Epithelial cell of proximal tubule (primary cell): ENCODE measurements at places on chromosomes 11 and 22. TPM values are rescaled to one million over a fixed set of nuclear protein-coding genes. Genes with fewer than 3 reads are reported as not detected.
A peak's percentile ranks its signal among the peaks of the same experiment; 100 is the strongest.

Gene OR5A1
- not detected in 2 replicates for total RNA-seq

Gene NLRP14
- total RNA-seq, result 0.23 TPM in 1 of 2 replicates, not detected in the other

Gene GAS2
- total RNA-seq, result 1.2 and 10.3 TPM in 2 replicates

Gene PATE2
- total RNA-seq, result 0.07 TPM in 1 of 2 replicates, not detected in the other

Gene KCNK4
- 0.51 TPM in 1 of 2 replicates, not detected in the other for total RNA-seq

Gene OR10D3
- not detected in 2 replicates for total RNA-seq

Gene SCGB2A2
- not detected in 2 replicates for total RNA-seq

Gene ELFN2
- total RNA-seq, result 4.6 and 11.7 TPM in 2 replicates

Gene PGA5
- not detected in 2 replicates for total RNA-seq

Gene OR8U1
- not detected in 2 replicates for total RNA-seq

Gene TMA7B
- not detected in 2 replicates for total RNA-seq

Gene FAM111A
- 36.8 and 44.7 TPM in 2 replicates for total RNA-seq

Gene APOBEC3A
- total RNA-seq, result 0.12 and 0.43 TPM in 2 replicates

Gene MPZL3
- 6.1 and 7.4 TPM in 2 replicates for total RNA-seq

GRCh38 chr11:6022956-6023355 lies 7.6 kb downstream of the OR56A1 start:
- DNase-seq, result peak; percentile 16

- no peak for DNase-seq
These were observed 1.5 kb downstream of the ZPR1 start for GRCh38 chr11:116786326-116786725.

- no peak for DNase-seq
These were observed 26.8 kb downstream of the GAB2 start for GRCh38 chr11:78390809-78391208.

GRCh38 chr11:121469910-121470309 lies 17.1 kb upstream of the SORL1-AS1 start:
- DNase-seq, result no peak

DNA sequence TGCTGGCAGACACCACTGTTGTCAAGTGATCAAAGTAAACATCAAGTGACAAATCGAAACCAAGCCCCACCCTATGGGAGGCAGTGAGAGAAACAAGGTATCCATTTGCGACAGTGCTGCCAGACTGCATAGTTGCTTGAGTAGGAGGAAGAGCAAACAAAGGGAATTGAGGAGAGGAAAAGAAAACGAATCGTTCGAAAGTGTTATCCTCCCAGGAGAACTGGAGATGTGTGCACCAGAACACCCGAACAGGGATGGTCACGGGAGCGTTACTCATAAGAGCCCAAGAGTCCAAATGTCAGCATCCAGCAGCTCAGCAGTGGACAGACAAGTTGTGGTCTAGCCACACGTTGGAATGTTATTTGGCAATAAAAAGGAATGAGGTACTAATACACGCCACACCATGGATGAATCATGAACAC lies 58.4 kb upstream of the NUP50 start:
- no peak for DNase-seq

DNA sequence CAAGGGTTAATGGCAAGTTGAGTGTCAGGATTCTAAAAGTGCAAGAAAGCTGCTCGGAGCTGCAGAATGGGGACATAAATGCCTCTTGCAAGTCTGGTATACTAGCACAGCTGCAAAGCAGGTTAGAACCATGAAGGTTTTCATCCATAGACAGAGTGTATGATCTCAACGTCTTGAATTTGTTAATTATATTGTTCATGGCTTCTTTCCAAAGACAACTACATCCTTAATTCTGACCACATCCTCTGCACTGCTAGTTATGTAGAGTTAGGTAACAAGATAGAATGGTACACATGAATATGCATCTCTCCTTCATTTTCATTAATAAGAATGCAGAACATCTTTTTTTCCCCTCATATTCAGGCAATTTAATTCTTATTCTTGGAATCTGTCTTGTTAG lies 34.2 kb downstream of the EXPH5 start:
- no peak for DNase-seq

DNA sequence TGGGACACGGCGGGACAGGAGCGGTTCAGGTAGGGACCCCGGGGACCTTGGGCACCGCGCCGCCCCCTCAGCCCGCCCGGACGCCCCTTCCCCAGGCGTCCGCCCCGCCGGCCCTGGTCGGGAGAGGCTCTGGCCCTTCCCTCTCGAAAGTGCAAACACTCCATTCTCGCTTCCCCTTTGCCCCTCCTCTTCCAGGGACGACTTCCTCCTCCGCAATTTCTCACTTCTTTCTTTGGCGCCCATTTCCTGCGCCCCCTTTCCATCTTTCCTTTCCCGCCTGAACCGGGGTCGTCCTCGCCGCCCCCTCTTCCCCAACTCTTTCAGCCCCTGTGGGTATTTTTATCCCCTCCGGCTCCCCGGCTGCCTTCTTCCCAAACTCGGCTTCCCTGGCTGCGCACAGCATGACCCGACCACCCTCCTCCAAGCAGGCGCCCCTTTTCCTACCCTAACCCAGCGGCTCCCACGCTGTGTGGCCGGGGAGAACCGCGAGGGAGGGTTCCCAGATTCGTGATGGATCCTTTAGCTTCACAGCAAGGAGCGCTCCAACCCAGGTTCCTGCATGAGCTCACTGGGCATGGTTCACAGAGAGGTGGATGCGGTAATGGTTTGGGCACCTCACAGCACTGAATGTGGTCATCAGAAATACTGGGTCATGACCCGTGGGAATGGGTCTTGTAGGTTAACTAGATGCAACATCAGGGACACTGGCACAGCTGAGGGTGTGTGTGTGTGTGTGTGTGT lies 689 bp downstream of the RAB39A start:
- no peak for DNase-seq

GRCh38 chr11:68372114-68372513 lies 59.7 kb downstream of the LRP5 start:
- DNase-seq, result no peak

GRCh38 chr11:112000703-112001102 lies 24.5 kb upstream of the DLAT start:
- DNase-seq, result no peak

GRCh38 chr11:8262552-8263108 lies 1.0 kb downstream of the LMO1 start:
- DNase-seq, result no peak

DNA sequence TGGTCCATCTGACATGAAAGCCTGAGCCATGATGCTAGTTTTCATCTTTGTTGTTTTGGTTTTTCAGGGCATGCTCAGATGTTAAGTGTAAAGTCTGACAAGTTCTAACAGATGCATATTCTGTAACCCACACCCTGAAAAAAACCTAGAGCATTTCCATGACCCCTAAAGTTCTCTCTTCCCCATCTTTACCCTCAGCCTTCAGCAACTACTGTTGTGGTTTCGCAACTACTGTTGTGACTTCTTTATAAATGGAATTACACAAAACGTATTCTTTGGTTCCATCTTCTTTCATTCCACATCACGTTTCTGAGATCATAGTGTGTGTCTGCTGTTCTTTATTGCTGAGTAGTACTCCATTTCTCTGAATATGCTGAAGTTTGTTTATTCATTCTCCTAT lies 65.1 kb upstream of the LDLRAD3 start:
- DNase-seq, result no peak

DNA sequence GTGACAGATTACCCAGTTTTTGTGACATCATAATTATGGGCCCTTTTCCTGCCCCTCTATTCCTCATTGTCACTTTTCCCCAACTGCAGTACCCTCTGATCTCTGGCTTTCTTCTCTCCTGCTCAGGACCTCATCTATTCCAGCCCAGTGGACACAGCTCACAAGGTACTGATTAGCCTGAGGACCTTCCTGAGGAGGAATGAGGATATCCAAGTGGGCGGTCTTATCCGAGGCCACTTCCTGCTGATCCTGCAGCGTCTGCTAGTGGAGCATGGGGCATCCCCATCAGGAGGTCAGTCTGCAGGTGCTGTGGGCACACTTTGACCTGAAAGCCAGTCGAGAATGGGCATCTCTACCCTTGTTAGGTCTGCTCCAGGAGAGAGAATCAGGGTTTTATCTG lies 24.5 kb upstream of the CCDC134 start:
- no peak for DNase-seq

GRCh38 chr11:111452146-111452545 lies 60.0 kb downstream of the BTG4 start:
- no peak for DNase-seq

DNA sequence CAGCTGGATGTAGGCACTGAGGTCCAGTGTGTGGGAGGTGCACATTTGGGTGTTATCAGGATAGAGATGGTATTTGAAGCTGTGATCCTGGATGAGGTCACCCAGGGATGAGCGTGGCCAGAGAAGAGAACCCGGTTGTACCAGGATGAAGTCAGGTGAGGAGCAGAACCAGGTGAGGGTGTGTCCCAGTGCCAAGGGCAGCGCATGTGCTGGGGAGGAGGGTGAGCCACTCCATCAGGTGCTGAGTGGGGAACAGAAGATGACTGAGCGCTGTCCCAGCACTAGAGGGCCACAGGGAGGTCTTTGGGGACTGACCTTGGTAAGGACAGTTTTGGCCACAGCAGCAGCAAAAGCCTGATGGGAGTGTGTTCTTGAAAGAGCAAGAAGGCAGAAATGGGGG lies 2.7 kb downstream of the ARL2 start:
- no peak for DNase-seq

DNA sequence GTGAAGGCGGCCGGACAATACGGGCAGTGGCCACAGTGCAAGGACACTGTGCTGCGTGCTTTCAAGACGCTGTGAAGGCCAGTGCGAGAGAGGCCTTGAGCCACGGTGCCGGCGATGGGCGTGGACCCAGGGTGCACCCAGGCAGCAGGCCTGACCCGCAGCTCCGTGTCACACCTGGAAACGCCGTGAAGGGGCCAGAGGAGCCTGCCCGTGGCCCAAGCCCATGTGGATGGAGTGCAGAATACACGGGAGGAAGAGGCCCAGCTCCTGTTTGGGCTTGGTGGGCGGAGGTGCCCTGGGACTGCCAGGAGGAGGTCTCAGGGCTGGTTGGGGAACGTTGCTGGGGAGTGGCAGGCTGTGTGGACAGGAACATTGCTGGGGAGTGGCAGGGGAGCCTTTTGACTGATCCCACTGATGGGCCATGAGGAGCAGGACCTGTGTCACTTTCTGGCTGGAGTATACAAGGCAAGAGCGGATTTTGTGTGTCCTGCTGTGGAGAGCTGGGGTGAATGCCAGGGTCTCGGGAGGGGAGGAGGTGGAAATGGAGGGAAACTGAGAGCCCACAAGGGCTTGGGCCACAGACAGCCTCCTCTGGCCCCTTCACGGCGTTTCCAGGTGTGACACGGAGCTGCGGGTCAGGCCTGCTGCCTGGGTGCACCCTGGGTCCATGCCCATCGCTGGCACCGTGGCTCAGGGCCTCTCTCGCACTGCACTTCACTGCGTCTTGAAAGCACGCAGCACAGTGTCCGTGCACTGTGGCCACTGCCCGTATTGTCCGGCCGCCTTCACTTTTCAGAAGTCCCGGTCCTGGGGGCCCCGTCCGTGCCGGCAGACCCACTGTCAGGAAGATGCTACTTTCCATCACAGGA lies 925.4 kb downstream of the BRD1 start:
- no peak for DNase-seq

GRCh38 chr11:125423247-125423849 lies 72.7 kb downstream of the FEZ1 start:
- DNase-seq, result no peak

DNA sequence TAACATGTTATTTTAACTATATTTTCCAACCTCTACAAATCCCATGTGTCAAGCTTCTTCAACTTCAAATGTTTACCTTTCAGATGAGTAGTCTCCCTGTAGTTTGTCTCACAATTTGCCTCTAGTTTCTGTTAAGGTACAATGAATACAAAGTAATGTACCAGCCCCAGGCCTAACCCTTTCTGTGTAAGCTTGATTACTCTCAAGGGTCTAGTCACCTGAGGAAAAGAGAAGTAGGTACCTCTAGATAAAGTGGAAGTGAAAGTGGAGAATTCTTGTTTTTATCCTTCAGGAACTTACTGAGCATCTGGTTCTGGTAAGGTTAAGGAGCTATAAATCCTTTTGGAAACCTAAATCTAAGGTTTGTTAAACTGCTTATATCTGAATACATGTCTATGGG lies at the start of gene OR51A7:
TSS of gene OR51A7 (plus strand) at position 300 of the 400 bp plus-strand sequence. CDS start 3,587 bp downstream, outside the sequence.
- no peak for DNase-seq

DNA sequence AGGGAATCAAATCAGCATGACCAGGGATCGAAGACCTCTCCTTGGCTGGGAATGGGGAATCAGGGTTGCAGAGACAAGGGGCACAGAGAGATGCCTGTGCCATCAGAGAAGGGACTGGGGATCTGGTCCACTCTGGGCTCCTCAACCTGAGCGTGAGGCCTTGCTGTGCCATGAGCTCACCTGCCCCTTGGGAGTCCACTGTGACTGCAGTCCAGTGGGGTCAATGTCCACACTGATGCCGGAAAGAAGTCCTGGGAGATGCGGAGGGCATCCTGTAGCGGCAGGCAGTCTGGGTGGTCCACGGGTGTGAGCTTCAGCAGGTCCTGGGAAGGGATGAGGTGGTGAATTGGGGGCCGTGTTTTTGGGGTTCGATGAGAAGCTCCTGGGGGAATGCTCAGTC lies 7.3 kb upstream of the RGL4 start:
- no peak for DNase-seq

DNA sequence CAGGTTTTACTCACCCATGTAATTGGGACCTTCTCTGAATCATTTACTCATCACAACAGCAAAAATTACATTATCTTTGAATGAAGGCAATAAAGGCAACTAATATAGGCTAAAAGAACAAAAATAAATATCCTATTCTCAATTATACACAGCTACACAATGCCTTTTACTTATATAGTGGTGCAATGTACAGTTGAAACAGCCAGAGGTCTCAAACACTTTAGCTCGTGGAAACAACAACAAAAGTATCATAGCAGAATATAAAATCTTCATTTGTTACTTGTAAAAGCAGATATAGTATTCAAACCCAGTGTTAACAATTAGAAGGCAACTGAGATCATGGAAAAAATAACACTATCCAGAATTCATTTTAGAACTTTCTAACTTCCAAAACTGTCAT lies 20.6 kb upstream of the CCDC34 start:
- no peak for DNase-seq

DNA sequence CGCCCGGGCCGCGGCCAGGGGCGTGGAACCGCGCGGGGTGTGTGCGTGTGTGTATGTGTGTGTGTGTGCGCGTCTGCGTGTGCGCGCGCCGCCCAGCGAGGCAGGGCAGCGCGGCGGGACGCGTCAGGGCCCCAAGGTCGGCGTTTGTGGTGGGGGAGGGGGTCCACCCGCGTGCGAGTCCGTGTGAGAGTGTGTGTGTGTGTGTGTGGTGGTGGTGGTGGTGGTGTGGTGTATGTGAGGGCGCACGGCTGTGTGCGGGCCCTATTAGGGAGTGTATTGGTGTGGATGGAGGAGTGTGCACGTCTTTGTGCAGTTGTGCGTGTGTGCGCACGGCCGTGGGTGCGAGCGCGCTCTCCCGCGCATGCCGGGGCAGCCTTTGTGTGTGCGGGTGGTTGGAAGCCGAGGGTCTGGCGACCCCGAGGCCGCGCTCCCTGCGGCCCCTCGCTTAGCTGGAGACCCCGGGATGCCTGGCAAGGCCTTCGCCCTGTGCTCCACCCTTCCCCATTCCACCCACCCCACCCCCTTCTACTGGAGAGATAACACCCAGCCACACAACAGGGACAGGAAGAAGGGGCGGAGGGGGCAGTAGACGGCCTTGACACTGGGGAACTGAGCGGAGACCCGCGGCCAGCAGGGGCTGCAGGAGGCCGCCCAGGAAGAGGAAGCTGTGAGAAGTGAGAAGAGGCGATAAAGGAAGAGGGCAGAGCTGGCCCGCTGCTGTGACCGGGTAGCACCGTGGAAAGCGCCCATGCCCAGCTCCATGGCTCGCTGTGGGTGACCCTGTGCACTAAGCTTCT lies 528 bp upstream of the ARRB1 start:
- no peak for DNase-seq
